ENCODE measurements at places on chromosomes 13 and 19. TPM values are rescaled to one million over a fixed set of nuclear protein-coding genes. Genes with fewer than 3 reads are reported as not detected.

Gene ZIC2
- polyA plus RNA-seq, result not detected

Gene GSK3A
- 23.1 TPM for polyA plus RNA-seq

Gene ZNF90
- 0.13 TPM for polyA plus RNA-seq

Gene CILP2
- not detected for polyA plus RNA-seq

Gene SPRY2
- 4.8 TPM for polyA plus RNA-seq

Gene MRI1
- 16.3 TPM for polyA plus RNA-seq

Gene FFAR3
- polyA plus RNA-seq, result not detected

Gene FUT2
- 0.38 TPM for polyA plus RNA-seq

Gene FFAR2
- polyA plus RNA-seq, result 0.28 TPM

Gene OLFM4
- polyA plus RNA-seq, result 0.66 TPM

Gene ZNF730
- polyA plus RNA-seq, result not detected

Gene ZNF814
- 7.3 TPM for polyA plus RNA-seq

Gene C19orf67
- polyA plus RNA-seq, result not detected

Gene LAMP1
- polyA plus RNA-seq, result 160 TPM

Gene ZNF780A
- 10.9 TPM for polyA plus RNA-seq

Gene DPF1
- polyA plus RNA-seq, result not detected

Gene OR7D2
- 0.18 TPM for polyA plus RNA-seq

- DNase-seq, result peak; percentile 52
These were observed 5.8 kb downstream of the MLLT1 start for GRCh38 chr19:6273701-6274601.

- DNase-seq, result no peak
These were observed 4.7 kb downstream of the BEST2 start for GRCh38 chr19:12756150-12756883.

- no peak for DNase-seq
These were observed 2.9 kb upstream of the TCF3 start for GRCh38 chr19:1655131-1655981.

DNA sequence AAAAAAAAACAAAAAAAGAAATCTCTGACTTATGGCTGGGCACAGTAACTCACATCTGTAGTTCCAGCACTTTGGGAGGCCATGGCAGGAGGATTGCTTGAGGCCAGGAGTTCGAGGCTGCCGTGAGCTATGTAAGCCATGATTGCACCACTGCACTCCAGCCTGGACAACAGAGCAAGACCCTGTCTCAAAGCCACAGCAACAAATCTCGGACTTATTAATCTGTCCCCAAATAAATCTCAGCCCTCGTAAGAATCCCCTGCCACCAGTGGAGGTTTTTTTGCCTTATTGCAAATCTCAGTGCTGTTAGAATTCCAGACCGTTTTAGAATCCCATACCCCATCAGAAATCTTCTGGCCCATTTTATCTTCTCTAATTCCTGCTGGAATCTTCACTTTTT, 4.9 kb downstream of the SHKBP1 start:
- DNase-seq, result no peak

DNA sequence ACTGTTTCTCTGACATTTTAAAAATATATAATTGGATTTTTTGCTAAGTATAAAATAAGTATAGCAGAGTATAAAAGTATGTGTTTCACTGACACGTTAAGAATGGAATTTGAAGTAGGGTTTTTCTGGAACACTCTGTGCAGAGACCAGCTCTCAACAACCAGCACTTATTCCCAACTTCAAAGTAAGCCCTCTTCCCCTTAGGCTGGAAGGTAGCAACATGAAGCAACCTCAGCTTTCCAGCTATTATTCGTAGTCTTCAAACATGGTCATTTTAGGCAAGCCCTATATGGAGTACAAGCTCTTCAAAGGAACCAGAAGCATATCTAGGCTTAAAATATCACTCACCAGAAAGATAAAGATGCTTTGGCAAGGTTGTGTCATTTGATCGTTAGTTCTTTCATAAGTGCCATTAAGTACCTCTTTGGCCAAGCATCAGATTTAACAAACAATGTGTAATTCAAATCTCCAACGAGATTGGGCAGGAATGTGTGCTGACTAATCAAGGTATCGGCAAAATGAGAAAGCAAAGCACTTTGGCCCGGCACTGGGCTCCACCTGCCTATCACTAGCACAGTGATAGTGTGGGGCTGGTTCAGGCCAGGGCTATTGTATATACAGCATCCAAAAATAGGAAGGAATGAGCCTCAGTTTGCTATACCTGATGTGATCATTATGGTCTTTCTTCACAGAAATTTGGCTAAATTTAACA, 95.9 kb upstream of the FREM2 start:
- DNase-seq, result no peak

DNA sequence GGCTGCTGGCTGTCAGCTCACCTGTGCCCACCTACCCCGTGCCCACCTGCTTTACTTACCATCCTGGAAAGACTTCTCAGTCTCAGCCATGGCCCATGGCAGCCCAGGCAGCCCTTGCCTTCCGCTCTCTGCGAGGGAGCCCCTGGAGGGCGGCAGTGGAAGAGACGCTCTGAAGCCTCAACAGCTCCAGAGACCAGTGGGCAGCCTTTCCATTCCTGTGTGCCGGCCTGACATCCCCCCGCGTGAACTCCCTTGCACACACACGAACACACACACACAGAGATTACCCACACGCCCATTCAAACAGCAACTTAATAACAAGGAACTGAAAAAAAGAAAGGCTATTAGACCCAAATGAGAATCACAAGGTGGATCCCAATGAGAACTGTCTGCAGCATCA, 14.2 kb upstream of the RASA3 start:
- DNase-seq, result no peak

GRCh38 chr13:39684531-39685137, 29.2 kb downstream of the COG6 start:
- no peak for DNase-seq

- no peak for DNase-seq
These were observed 28.1 kb downstream of the LATS2 start for GRCh38 chr13:21033212-21033840.

DNA sequence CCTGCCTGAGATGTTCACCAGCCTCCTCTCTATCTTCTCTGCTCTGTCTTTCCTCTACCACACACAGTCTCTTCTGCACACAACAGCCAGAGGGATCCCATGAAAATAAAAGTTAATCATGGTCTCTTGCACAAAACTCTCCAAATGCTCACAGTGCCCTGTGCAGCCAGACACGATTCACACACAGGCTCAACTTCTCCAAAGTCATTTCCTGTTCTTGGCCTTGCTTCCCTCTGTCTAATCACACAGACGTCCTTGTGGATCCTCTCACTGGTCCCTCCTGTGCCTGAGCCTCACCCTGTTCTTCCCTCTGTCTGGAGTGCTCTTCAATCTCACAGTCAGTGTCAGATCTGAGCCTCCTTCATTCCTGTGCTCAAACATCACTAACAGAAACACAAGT, 7.8 kb downstream of the SIGLEC12 start:
- no peak for DNase-seq

- no peak for DNase-seq
These were observed 2.4 kb upstream of the CTU1 start for GRCh38 chr19:51110666-51110971.

GRCh38 chr19:12095111-12095790, 30.7 kb downstream of the ZNF844 start:
- no peak for DNase-seq

DNA sequence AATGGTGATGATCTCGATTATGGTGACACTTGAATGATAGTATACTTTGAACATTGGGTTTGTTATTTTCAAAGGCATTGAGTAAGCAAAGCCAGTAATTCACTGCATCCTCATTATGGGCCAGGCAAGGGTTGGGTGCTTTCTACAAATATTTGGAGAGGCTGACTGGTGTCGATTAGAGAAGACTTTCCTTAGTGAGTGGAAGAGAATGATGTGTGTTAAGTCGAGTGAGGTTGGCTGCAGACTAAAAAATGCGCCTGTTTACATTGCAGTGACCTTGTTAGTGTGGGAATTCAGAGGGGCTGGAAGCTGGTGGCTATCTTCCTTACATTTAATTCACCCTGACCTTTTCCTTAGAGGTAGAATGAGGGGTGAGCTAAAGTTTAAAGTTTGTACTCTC, 22.4 kb upstream of the RNF113B start:
- no peak for DNase-seq

DNA sequence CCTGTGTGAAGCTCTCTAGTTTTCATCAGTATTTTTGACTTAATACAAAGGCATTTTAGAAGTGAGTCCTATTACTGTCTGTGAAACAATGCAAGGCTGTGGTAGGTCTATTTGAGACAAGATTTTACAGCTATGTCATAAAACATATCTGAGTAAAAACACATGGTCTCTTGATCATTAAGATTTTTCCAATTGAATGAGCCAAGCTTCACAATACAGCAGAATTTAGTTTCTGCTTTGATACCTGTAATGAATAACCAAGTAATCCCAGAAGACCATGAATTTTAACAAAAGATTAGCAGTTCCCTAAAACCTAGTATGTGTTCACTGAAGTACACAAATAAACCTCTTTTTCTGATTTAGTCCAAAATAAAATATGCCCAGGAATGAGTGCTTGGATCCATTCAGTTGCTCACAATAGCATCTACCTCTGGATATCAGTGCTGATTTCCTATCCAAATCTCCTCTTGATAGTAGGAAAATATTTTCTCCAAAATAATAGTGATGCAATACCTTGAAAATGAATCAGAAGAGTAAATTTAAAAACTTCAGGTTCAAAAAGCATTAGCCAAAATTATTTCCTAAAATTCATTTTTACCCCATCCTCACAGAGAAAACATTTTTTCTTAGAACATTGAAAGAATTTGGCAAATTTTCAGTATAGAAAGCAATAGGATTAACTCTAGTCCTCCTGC, 533.5 kb upstream of the SGCG start:
- no peak for DNase-seq

- no peak for DNase-seq
These were observed 103.6 kb upstream of the MYCBP2 start for GRCh38 chr13:77430377-77430951.

DNA sequence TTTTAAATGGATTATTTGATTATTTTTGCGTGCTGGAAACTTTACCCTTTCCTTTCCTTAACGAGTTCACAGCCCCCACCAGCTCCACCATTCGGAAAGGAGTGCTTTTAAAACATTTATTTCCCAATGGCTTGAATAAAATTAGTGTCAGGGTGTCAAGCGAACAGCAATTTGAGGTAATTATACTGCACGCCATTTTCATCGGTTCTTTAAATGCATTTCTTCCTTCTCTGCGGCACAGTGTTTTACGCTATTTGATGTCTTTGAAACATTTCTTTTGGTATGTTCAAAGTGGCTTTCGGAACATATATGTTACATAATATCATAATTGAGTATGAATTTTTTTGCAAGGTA, 309 bp upstream of the SLITRK1 start:
- no peak for DNase-seq

DNA sequence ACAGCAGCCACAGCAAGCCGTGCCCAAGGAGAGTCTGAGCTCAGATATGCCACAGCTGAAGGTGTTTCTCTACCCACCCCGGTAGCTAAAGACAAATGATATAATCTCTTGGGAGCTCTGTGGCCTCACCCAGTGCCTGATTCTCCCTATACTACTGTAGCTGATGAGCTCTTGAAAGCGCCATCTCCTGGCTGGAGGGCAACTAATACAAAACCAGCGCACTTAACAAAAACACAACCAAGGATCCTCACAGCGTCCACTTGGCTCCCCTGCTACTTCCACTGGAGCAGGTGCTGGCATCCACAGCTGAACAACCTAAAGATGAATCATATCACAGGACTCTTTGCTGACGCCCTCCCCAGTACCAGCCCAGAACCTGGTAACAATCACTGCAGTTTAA, 1212.0 kb downstream of the PCDH17 start:
- DNase-seq, result no peak

DNA sequence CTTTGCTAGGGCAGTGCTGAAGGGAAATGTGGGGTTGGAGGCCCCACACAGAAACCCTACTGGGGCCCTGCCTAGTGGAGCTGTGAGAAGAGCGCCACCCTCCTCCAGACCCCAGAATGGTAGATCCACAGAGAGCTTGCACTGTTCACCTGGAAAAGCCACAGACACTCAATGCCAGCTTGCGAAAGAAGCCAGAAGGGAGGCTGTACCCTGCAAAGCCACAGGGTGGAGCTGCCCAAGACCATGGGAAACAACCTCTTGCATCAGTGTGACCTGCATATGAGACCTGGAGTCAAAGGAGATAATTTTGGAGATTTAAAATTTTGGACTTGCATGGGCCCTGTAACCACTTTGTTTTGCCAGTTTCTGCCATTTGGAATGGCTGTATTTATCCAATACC, 615.4 kb upstream of the MIR17HG start:
- no peak for DNase-seq

- no peak for DNase-seq
These were observed 31.5 kb upstream of the FARP1 start for GRCh38 chr13:98111168-98112098.

GRCh38 chr13:40438999-40439797, 227.2 kb downstream of the FOXO1 start:
- no peak for DNase-seq

- DNase-seq, result no peak
These were observed 27.3 kb upstream of the FXYD3 start for GRCh38 chr19:35088131-35088913.

DNA sequence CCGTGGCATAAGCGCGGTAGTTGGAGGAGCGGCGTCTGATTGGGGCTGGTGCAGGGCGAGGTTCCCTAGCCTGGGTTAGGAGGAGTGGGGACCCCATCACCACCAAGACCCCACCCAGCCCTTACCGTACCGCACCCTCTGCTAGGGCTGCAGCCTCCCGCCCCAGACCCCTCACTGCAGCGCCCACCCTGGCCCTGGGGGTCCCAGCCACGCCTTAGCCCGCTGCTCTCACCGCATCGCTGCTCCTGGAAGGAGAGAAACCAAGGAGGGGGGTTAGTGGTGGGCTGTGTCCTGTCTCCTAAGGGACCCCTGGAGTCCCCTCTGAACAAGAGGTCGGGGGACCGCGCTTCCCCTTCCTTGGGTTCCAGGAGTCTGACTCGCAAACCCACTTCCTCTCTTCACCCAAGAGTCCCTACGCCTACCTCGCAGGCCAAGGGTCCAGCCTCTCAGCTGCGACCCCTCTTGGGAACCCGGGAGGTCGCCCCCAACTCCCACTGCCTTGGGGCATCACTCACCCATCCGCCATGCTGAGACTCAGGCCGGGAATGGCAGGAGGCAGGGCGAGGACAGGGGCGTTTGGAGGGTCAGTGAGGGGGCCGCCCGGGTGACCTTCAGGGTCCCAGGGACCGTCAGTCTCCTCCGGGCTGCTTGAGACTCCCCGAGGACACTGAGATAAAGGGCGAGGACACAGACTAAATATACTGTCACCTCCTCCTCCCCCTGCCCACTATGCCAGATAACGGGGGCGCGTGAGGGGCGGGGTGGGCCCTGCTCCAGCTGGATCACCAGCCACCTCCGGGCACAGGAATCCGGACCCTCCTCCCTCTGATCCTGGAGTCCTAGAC, at the start of gene TNNI3:
Gene TNNI3, minus strand, starts transcription at position 669 of the 845 bp plus-strand sequence. Its CDS starts 143 bp downstream, at position 526.
- DNase-seq, result no peak

DNA sequence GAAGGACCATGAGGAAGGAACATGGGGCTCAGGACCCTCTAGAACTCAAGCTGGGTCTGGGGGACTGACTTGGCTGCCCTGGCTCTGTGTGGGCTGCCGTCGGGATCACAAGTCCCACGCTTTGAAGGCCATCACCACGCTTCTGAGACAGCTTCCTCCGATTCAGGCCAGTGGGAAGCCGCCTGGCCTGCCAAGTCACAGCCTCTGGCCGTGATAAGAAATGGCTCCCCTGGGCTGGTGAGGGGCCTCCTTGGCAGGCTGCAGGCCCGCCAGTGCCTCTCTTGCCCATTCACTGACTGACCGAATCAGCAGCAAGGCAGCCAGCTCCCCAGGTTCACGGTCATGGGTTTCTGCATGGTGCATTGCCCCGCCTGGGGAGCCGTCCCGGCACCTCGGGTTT, 48.8 kb downstream of the COMP start:
- DNase-seq, result no peak

Data from liver (tissue), 10 donors.